ENCODE measurements at places on chromosomes 1 and 21. TPM values are rescaled to one million over a fixed set of nuclear protein-coding genes. Genes with fewer than 3 reads are reported as not detected.

GRCh38 chr1:181163662-181164061 is 75.2 kb downstream of the IER5 start:
- H3K36me3 ChIP-seq: no peaks in the 10 kb centered on the region
- no peak overlapping the region for H3K27ac ChIP-seq
- peaks cover 6% of the 10 kb centered on the region for H3K4me1 ChIP-seq
- no peak for DNase-seq
- no peak overlapping the region for H3K4me3 ChIP-seq

Gene LGR6
- not detected for total RNA-seq

Gene ZMYM4
- total RNA-seq: 33.2 TPM

DNA sequence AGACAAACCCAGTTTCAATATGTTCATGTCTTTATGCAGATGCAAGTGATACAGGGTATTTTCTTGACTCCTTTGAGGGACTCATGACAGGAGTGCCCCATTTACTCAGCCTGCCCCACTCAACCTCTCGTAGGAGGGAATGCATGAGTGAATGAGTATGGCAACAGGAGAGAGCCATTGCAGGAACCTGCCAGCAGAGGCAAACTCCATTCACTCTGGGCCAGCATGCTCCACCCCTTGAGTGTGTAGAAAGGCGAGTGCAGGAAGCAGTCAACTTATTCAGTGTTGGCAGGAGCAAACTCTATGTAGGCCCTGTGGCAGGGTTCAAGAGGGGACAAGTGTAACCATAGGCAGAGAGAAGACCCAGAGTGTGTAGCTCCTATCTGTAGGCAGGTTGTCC is 1526.3 kb downstream of the PLA2G4A start:
- H3K36me3 ChIP-seq: no peaks in the 10 kb centered on the region
- no peak overlapping the region for H3K4me3 ChIP-seq
- no peak overlapping the region for H3K27ac ChIP-seq
- DNase-seq: no peak

GRCh38 chr1:11960715-11961114 is 19.5 kb upstream of the MFN2 start:
- H3K27ac ChIP-seq: peak overlapping the region; percentile 65
- H3K27me3 ChIP-seq: no peaks in the 10 kb centered on the region
- no peaks in the 10 kb centered on the region for H3K4me1 ChIP-seq
- H3K36me3 ChIP-seq: peaks cover 7% of the 10 kb centered on the region

Gene REN
- not detected for total RNA-seq

- H3K27me3 ChIP-seq: no peaks in the 10 kb centered on the region
- H3K4me3 ChIP-seq: no peak overlapping the region
- no peaks in the 10 kb centered on the region for H3K4me1 ChIP-seq
- no peaks in the 10 kb centered on the region for H3K36me3 ChIP-seq
- H3K27ac ChIP-seq: no peak overlapping the region
Observed at GRCh38 chr21:45877821-45878469, 103.6 kb upstream of the COL6A1 start.

Gene SLFNL1
- 0.78 TPM for total RNA-seq

GRCh38 chr21:40454057-40454456 is 392.9 kb downstream of the DSCAM start:
- DNase-seq: no peak
- H3K27me3 ChIP-seq: no peaks in the 10 kb centered on the region
- no peaks in the 10 kb centered on the region for H3K4me1 ChIP-seq
- H3K27ac ChIP-seq: no peak overlapping the region
- no peak overlapping the region for H3K4me3 ChIP-seq

GRCh38 chr1:219067350-219067712 is 106.3 kb upstream of the LYPLAL1 start:
- H3K27ac ChIP-seq: no peak overlapping the region
- no peaks in the 10 kb centered on the region for H3K4me1 ChIP-seq
- H3K27me3 ChIP-seq: no peaks in the 10 kb centered on the region
- no peaks in the 10 kb centered on the region for H3K36me3 ChIP-seq
